ENCODE measurements at places on chromosomes 7 and 10. TPM values are rescaled to one million over a fixed set of nuclear protein-coding genes. Genes with fewer than 3 reads are reported as not detected.

DNA sequence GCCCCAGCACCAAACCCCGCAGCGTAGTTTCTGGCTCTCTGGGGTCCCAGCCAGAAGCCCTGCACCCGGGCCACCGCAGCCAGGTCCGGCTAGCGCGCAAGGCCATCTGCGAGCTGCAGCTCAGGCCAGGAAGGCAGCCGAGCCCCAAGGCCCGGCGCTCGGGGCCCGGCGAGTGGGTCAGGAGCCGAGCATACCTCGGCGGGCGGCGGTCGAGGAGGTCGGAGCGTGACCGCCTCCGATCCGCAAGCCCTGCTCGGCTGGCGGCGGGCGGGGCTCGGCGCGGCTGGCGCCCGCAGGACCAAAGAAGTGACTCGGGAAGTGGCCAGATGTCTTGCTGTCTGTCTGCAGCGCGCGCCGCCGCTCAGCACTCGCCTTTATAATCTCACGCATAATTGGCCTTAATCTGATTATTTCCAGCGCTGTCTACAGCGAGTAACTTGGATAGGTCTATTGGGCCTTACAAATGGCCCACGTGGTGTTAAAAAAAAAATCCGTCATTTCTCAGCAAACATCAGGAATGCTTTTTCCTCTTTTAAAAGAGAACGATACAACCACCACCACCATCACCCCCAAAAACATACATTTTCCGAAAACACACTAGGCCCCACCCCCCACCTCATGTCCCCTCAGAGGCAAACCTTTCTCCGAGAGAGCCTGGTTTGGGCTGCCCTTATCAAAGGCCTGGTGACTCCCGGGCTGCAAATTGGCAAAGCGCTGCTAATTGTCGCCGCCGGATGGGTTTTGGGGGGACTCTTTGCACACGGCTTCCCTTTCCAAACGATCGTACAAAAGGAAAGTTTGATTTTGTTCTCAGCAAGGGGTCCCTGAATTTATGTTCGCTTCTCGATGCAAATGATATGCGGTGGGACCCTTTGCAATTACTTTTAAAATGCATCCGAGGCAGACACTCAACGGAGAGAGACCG lies at the start of gene DRGX:
DRGX (minus strand) TSS at position 349 of the 925 bp plus-strand sequence. CDS start 649 bp downstream, outside the sequence.
- peak within 1 kb of the TSS; percentile 2 for H3K4me3 ChIP-seq
- H3K4me1 ChIP-seq: peaks cover 20% of the 10 kb centered on the region
- H3K36me3 ChIP-seq: no peaks in the 10 kb centered on the region
- DNase-seq: no peak
- H3K27ac ChIP-seq: no peak within 1 kb of the TSS
- H3K27me3 ChIP-seq: peaks cover 22% of the 10 kb centered on the region

- no peaks in the 10 kb centered on the region for H3K27me3 ChIP-seq
- peaks cover 16% of the 10 kb centered on the region for H3K4me1 ChIP-seq
- no peak for DNase-seq
- H3K4me3 ChIP-seq: no peak overlapping the region
These were observed 55.4 kb upstream of the IGFBP3 start for GRCh38 chr7:45976485-45976856.

DNA sequence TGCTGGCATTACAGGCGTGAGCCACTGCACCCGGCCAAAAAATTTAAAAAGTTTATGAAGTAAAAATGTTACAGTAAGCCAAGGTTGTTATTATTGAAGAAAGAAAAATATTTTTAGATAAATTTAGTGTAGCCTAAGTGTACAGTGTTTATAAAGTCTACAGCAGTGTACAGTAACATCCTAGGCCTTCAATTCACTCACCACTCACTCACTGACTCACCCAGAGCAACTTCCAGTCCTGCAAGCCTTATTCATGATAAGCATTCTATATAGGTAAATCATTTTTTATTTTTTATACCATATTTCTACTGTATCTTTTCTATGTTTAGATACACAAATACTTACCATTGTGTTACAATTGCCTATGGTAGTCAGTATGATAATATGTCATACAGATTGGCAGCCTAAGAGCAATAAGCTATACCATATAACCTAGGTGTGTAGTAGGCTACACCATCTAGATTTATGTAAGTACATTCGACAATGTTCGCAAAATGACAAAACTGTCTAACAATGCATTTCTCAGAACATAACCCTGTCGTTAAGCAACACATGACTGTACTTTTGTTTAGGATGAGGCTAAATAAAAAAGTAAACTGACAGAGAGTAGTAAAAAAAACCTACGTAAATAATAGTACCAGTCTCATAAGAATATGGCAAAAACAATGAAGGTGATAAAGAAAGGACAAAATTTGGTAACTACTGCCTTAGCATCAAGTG lies 77.8 kb upstream of the FAM133B start:
- no peak overlapping the region for H3K27ac ChIP-seq
- H3K4me3 ChIP-seq: no peak overlapping the region
- no peaks in the 10 kb centered on the region for H3K4me1 ChIP-seq
- H3K36me3 ChIP-seq: no peaks in the 10 kb centered on the region

DNA sequence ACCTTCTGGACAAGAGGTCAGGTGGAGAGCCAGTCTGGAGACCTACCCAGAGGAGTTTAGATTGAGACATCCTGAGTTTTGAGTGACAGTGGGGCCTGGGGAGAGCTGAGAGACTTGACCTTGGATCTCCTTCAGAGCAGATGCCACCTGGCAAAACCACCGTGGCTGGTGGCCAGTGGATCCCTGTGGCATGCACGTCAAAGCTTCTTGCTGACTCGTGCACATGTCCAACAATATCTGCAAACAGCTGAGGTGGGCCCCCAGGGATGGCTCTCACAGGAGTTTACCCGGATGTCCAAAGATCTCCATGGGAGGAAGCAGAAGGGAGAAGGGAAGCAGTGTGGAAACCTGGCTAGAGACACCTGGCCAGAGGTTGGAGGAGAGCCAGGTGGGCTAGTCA lies 230.5 kb downstream of the FANK1 start:
- no peak overlapping the region for H3K4me3 ChIP-seq
- H3K36me3 ChIP-seq: no peaks in the 10 kb centered on the region
- no peak overlapping the region for H3K27ac ChIP-seq
- no peak for DNase-seq
- no peaks in the 10 kb centered on the region for H3K27me3 ChIP-seq
- H3K4me1 ChIP-seq: no peaks in the 10 kb centered on the region

- no peak overlapping the region for H3K27ac ChIP-seq
- no peak for DNase-seq
- no peaks in the 10 kb centered on the region for H3K36me3 ChIP-seq
- no peak overlapping the region for H3K4me3 ChIP-seq
- H3K27me3 ChIP-seq: no peaks in the 10 kb centered on the region
- H3K4me1 ChIP-seq: no peaks in the 10 kb centered on the region
These were observed 27.3 kb downstream of the MDFIC start for GRCh38 chr7:114949231-114949630.

GRCh38 chr10:88901206-88901983 lies 21.4 kb downstream of the STAMBPL1 start:
- H3K4me1 ChIP-seq: no peaks in the 10 kb centered on the region
- H3K36me3 ChIP-seq: peaks cover 5% of the 10 kb centered on the region
- no peak for DNase-seq
- H3K4me3 ChIP-seq: no peak overlapping the region
- no peaks in the 10 kb centered on the region for H3K27me3 ChIP-seq

DNA sequence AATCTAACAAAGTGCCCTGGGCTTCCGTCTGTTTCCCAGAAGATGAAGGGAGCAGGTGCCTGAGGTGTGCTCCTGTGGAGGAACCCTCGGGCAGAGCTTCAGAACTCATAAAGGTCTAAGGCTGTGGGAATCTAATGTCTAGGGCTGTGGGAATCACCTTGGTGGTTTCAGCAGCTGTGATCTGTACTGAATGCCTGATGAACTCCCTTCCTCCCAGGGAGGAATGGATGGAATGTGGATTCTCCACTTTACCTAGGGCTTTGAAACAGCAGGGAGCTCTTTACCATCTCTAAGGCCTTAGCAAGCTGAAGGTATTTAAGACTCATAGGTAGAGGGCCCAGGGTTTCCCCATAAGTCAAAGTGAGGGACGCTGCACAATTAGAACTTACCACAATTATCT lies 36.0 kb upstream of the SEMA3E start:
- H3K4me1 ChIP-seq: no peaks in the 10 kb centered on the region
- H3K27me3 ChIP-seq: no peaks in the 10 kb centered on the region
- DNase-seq: no peak
- no peak overlapping the region for H3K27ac ChIP-seq

DNA sequence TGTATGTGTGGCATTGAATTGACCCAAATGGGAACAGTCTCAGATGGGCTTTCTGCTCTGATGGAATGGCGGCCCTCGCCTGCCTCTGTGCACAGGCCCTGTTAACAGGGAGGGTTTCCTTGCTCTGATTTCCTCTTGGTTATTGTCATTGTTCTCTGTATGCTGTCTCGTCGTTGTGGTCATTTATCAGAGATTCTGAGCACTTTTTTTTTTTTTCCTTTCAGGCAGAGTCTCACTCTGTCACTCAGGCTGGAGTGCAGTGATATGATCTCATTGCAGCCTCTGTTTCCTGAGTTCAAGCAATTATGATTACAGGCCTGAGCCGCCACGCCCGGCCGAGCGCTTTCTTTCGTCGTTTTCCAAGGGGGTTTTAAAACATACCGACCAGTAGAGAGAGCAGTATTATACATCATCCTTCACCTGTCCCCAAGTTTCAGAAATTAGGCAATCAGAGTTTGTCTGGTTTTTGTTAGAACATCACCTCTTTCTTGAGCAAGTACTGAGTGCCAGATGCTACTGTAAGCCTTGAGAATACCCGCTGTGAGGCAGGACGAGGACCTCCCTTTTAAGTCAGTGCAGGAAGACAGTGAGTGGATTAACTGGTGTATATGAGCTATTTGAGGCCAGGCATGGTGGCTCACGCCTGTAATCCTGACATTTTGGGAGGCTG lies 6.5 kb downstream of the CHST12 start:
- peak overlapping the region; percentile 35 for H3K27ac ChIP-seq
- H3K4me1 ChIP-seq: peaks cover 67% of the 10 kb centered on the region
- no peak overlapping the region for H3K4me3 ChIP-seq
- peak; percentile 32 for DNase-seq
- no peaks in the 10 kb centered on the region for H3K36me3 ChIP-seq

- H3K4me1 ChIP-seq: no peaks in the 10 kb centered on the region
- H3K36me3 ChIP-seq: no peaks in the 10 kb centered on the region
- H3K27ac ChIP-seq: no peak overlapping the region
- H3K27me3 ChIP-seq: no peaks in the 10 kb centered on the region
These were observed 300.0 kb upstream of the SP8 start for GRCh38 chr7:21086688-21087087.

DNA sequence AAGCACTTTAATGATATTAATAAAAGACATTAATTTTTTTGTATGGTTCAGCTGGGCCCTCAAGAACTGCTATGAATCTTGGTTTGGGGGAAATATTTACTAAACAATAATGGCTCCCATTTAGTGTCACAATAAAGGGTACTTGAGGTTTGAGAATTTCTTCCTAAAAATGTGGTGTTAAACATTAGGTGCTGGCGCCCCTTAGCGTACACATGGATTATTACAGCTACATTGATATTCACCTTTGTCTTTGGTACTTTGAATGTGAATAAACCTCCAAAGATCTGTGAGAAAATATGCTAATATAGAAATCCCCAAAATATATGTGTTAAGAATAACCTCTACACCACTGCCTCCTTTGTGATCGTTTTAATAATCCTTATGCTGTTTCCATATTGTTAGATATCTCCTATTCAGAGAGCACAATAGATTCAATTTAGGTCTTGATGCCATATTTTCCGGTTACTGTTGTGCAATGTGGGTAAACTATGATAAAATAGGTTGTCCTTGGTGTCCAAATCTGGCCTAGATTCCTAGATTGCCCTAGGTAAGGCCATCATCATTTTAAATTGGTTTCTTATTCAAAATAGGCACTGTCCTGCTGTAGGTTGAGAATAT lies 161.8 kb upstream of the CACNA2D1 start:
- no peak overlapping the region for H3K4me3 ChIP-seq
- H3K27ac ChIP-seq: no peak overlapping the region
- no peaks in the 10 kb centered on the region for H3K36me3 ChIP-seq
- DNase-seq: no peak

- H3K4me1 ChIP-seq: no peaks in the 10 kb centered on the region
- DNase-seq: no peak
- H3K27ac ChIP-seq: no peak overlapping the region
- no peak overlapping the region for H3K4me3 ChIP-seq
These were observed 152.6 kb downstream of the POU6F2 start for GRCh38 chr7:39130274-39130673.

- no peaks in the 10 kb centered on the region for H3K4me1 ChIP-seq
- no peak overlapping the region for H3K4me3 ChIP-seq
- no peaks in the 10 kb centered on the region for H3K27me3 ChIP-seq
These were observed 495.7 kb downstream of the GALNT17 start for GRCh38 chr7:71627651-71628050.

- H3K27me3 ChIP-seq: no peaks in the 10 kb centered on the region
- no peaks in the 10 kb centered on the region for H3K36me3 ChIP-seq
- H3K4me3 ChIP-seq: no peak overlapping the region
- no peaks in the 10 kb centered on the region for H3K4me1 ChIP-seq
- DNase-seq: no peak
These were observed 765.4 kb downstream of the SORCS1 start for GRCh38 chr10:106399112-106399511.

DNA sequence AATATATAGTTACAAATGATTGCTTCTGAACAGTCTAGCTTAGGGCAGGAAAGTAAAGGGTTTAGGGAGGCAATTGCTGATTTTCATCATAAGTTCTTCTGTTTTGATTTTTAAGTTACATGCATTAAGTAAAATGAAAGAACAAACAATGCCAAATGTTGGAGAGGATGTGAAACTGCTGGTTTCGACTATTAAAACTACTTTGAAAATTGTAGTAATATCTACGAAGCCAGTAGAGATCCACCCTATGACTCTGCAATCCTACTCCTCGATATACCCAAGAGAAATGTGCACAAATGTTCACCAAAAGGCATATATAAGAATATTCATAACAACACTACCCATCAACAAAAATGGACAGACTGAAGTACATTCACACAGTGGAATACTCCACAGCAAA lies 24.3 kb downstream of the PDZD8 start:
- no peaks in the 10 kb centered on the region for H3K36me3 ChIP-seq
- H3K4me3 ChIP-seq: no peak overlapping the region
- H3K27me3 ChIP-seq: no peaks in the 10 kb centered on the region

- no peak overlapping the region for H3K4me3 ChIP-seq
- no peaks in the 10 kb centered on the region for H3K27me3 ChIP-seq
- H3K27ac ChIP-seq: no peak overlapping the region
- no peaks in the 10 kb centered on the region for H3K36me3 ChIP-seq
- H3K4me1 ChIP-seq: no peaks in the 10 kb centered on the region
- DNase-seq: no peak
These were observed 42.0 kb upstream of the CELF2 start for GRCh38 chr10:10975647-10976046.

The MSS51 gene
- 4.3 TPM for total RNA-seq

The C10orf143 gene
- total RNA-seq: 0.55 TPM

The EBLN1 gene
- not detected for total RNA-seq

The ADAM12 gene
- 0.46 TPM for total RNA-seq

The PRRT4 gene
- 10.5 TPM for total RNA-seq

The CAV1 gene
- 345 TPM for total RNA-seq

The HYAL4 gene
- not detected for total RNA-seq

The CDK14 gene
- 43.2 TPM for total RNA-seq

The ADRA2A gene
- 1.9 TPM for total RNA-seq

The SPDYE1 gene
- total RNA-seq: not detected

The BAMBI gene
- total RNA-seq: 14.3 TPM

The NXPH1 gene
- total RNA-seq: not detected

The CHST12 gene
- 35.9 TPM for total RNA-seq

The ANKRD61 gene
- total RNA-seq: not detected

Measured in upper lobe of left lung (tissue), 6 donors.